Activated CD4-positive, alpha-beta T cell treated with anti-CD3 and anti-CD28 coated beads for 24 hours (primary cell): ENCODE measurements at places on chromosomes 7 and 10.

GRCh38 chr10:30877111-30877510 is 154.6 kb downstream of the ZNF438 start:
- no peak for DNase-seq

- DNase-seq: no peak
Observed at GRCh38 chr10:93143281-93143680, 69.6 kb downstream of the CYP26A1 start.

GRCh38 chr10:9024210-9024609 is 969.7 kb downstream of the GATA3 start:
- no peak for DNase-seq

- DNase-seq: no peak
Observed at GRCh38 chr10:115854740-115855435, 418.1 kb downstream of the GFRA1 start.

DNA sequence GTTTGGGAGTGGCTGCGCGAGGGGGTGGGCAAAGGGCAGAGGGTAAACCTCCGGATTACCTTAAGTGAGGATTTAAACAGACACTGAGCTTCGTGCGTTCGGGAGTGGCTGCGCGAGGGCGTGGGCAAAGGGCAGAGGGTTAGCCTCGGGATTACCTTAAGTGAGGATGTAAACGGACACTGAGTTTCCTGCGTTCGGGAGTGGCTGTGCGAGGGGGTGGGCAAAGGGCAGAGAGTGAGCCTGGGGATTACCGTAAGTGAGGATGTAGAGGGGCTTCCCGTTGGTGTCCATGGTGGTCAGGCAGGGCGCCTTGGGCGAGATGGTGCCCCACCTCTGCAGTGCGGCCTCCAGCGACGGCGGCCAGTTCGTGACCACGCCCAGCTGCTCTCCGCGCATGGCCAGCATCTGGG is 275.8 kb downstream of the DIP2C start:
- DNase-seq: no peak

GRCh38 chr10:5071411-5072198 is 22.6 kb upstream of the AKR1C3 start:
- no peak for DNase-seq

DNA sequence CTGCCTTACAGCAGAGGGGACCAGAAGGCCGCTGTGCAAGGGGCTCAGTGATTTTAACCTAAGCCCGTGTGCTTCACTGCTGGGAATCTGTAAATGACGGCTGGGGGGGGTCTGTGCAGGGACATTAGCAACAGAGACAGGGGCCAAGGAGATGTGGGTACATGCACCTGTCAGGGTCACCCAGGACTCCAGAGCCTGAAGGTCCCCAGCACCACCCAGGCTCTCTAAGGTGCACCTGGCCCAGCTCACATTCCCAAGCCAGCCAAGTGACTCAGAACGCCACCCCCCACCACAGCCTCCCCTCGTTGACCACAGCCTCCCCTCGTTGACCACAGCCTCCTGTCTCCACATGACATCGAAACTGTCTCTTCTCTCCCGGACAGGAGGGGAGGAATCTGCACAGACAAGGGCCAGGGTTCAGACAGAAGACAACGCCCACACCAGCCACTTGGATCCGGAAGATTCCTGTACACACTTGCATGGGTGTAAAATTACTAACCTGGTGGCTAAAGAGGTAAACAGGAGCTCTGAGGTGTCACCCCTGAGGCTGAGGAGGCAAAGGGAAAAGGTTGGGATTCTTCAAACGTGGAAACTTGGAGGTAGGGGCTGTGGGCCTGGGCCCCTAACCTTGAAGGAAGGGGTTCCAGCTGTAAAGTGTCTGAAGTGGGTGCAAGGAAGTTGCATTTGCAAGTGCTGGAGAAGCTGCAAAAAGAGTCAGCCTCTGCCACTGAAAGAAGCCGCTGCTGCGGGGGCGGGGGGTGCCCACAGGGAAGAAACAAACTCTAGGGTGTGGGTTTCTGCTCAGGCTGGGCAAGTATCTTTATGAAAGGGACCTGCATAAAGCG is 27.0 kb downstream of the CALML3 start:
- DNase-seq: peak; percentile 54

GRCh38 chr10:25758041-25758457 is 176.0 kb upstream of the MYO3A start:
- DNase-seq: no peak
